Activated CD8-positive, alpha-beta memory T cell treated with anti-CD3 and anti-CD28 coated beads, Interleukin-2, amount 10 ng/mL, durations not matched to agents 7 days and 5 days (primary cell): ENCODE measurements at places on chromosomes 2 and 18.
A peak's percentile ranks its signal among the peaks of the same experiment; 100 is the strongest.

DNA sequence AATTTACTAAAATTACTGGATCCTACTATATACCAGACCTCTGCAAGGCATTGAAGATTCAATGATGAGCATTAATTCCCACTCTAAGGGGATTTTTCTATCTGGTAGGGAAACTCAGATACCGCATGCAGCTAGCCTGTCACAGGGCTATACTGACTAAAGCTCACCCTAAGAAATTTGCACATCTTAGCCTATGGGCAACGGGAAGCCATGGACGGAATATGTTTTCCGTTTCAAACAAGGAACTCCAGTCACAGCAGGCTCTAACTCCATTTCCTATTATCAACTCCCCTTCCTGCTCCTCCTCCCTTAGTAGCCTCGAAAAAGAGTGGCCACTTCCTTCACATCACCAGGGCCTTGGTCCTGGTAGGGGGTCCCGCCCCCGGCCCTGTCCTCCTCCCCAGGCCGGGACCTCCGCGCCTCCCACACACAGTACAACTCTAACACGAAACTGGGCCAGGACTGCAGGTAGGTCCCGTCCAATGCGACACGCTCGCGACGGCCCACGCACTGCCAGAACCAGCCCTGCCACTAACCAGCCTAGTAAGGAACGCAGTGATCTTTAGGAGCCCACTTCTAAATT is 659 bp upstream of the COX5B start:
- no peak for DNase-seq

GRCh38 chr2:38829971-38830370 is 45.8 kb downstream of the DHX57 start:
- DNase-seq: no peak

DNA sequence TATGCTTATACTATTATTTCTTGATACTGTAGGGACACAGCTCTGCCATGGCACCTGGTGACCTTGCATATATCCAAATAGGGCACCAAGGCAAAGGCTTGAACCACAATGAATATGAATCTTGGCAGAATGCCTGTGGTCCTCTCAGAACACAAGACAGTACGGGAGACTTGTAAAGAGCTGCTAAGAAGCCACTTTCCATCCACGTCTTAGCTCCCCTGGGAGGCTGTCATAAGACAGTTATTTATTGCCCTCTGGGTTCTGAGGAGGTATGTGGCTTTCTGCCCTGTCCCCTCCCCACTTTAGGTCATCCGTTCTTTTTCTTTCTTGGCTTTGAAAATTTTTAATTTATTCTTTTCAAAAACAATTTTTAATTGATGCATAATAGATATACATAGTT is 29.8 kb upstream of the MRPL33 start:
- DNase-seq: no peak

- DNase-seq: no peak
Measured at GRCh38 chr2:157124731-157125130, 132.8 kb upstream of the GALNT5 start.

DNA sequence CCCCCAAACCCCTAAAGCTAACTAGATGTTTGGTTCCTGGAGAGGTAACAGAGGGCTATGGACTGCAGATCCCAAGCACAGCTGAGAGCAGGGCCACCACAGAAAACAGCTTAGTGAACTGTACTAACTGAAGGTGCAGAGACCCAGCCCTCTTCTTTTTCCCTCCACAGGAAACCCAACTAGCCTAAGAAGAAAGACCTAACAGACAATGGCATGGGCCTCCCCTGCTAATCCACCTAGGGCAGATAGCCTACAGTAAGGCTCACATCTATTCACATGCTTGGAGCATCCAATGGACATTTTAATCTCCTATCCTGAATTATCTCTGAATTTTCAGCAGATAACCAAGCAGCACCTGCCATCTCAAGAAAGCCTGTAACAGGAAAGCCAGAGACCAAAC is 8.8 kb upstream of the FECH start:
- no peak for DNase-seq

GRCh38 chr2:199469514-199470360 is 12.0 kb upstream of the SATB2 start:
- no peak for DNase-seq

GRCh38 chr2:54665436-54665856 is 58.0 kb upstream of the EML6 start:
- peak; percentile 61 for DNase-seq

DNA sequence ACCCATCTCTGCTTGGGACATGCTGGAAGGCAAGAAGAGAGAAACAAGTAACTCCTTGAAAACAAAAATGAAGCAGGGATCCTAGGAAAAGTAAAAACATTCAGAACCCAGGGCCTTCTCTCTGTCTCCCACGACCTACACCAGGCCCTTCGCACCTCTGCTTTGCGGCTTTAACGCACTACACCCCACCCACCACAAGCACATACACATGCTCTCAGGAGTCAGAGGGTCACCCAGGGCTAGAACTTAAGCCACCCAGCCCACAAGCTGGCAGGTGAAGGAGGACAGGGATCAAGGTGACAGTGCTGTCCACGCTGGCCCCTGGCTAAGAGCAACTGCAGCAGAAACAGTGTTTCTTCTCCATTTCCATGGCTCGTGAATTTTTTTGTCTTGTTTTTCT is 72.2 kb downstream of the BCL11A start:
- no peak for DNase-seq

- DNase-seq: no peak
Measured at GRCh38 chr2:171084128-171084527, 76.6 kb downstream of the TLK1 start.

DNA sequence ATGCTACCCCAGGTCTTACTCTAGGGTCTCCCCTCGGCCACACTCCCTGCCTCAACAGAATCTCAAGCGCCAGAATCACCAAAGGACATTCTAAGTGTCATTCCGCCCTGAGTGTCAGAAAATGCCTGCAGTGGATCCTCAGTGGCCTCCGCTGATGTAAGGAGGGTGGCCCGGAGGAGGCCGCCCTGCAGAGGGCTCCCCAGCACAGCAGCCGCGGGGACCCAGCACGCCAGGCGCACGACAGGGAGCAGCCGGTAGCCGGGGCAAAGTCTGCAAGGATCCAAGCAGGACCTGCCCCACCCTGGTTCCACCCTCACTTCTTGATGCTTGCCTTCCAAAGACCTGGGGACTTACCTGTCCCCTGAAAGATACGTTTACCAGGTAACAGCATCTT is 54.2 kb upstream of the ID2 start:
- DNase-seq: no peak
